ENCODE measurements at places on chromosomes 2 and 18.

DNA sequence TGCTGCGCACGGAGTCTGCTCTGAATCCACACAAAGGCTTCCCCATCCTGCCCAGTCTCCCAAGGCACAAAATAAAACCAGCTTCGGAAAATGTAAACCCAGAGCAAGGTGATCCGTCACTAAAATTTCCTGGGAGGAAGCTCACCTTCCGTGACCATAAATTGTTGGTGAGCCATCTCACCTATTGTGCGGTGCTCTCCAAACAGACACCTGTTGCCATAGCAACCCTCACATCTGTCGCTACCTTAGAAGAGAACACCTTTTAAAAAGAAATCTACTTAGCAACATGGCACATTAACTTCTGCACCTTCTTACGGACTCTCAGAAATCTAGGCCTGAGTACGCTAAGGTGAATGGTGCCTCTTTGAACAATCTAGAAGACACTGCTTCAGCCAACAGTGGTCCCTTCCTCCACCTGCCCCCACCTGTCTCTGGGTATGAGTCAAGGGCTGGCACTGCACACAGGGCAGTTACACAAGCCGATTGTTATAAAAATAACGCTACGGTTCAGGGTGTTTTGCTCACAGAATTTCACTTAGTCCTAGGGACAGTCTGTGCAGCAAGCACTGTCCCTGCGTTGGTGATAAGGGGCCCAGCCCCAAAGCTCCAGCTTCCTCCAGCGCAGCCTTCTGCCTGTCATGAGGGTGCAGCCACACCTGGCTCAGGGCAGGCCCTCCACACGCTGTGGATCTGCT is 114.9 kb upstream of the ID2 start:
- DNase-seq = no peak

DNA sequence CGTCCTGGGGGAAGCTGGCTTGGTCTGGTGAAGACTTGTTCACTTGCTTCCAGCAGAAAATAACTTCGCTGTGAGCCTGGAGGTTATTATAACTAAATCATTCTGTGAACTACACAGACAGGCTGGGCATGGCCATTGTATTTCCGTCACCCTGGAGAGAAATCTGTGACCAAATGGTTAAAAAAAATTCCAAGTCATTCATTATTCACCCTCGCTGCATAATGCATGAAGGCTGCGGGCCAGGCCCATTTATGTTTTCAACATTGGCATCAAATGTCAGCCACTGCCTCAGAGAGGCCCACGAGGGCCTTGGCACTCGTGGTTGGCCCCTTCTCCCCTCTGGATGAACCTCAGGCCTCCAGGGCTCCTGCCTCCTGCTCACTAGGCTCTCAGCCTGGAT is 57.7 kb downstream of the RRM2 start:
- DNase-seq = no peak

DNA sequence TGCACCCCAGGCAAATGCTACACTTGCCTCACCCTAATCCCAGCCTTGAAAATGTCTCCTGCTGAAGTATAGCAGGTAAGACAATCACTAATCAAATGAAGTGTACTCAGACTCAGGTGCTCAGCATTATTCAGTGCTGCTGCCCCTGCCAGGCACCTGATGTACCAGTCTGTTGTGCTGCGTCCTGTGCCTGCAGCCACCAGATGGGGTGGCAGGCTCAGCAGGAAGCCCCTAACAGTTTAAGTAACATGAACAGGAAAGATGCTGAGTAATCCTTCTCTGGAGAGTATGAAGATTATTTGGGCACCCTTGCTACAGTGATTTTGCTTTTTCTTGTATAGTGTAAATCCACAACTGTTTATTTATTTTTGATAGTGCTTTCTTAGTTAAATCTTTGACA is 69.1 kb downstream of the TACR1 start:
- no peak for DNase-seq

DNA sequence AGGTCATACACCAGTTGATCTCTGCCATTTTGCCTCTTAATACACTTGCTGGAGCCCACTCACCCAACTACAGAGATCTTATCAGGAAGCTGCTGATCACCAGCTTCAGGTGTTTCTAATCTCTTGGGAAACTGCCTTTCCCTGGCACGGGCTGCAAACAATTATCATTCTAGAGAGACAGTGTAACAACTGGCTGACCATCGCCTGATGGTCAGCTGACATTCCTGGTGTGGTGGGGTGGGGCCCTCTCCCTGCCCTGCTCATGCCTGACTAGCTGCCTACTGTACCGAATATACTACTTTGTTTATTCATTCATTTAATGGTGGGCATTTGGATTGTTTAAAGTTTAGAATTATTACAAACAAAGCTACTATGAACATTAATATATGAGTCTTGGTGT is 311.5 kb downstream of the CBLN2 start:
- DNase-seq = no peak

DNA sequence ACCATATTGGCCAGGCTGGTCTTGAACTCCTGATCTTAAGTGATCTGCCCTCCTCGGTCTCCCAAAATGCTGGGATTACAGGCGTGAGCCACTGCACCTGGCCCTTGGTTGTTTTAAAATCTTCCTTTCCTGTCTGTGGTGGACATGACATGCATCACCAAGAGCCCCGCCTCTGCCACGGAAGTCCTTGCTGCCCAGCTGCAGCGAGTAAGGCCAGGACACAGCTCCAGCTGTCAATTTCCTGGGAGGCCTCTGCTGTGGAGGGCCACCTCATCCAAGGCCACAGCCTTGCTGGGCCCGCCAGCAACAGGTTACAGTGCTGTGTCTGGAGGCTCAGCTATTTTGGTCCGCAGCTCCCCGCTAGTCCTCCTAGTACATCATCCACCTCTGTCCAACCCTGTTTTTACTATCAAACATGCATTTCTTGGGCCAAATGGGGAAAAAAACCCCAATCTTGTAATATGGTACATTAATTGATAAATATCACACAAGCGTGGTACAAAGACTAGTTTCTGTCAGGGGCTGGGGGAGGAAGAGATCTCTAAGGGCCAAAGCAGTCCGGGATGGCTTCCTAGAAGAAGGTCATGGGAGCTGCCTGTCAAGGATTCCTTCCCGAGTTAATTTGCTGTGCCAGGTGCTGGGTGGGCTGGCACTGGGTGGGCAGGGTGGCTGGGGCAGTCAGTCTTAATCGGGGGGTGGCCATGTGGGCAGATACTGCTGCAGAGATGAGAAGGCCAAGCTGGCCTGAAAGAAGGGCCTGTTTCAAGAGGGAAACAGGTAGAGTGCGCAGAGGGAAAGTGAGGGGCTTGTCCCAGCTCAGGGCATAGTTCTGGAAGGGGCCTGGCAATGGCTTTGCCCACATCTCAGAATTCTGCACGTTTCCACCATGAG is 100.5 kb downstream of the INHBB start:
- no peak for DNase-seq

DNA sequence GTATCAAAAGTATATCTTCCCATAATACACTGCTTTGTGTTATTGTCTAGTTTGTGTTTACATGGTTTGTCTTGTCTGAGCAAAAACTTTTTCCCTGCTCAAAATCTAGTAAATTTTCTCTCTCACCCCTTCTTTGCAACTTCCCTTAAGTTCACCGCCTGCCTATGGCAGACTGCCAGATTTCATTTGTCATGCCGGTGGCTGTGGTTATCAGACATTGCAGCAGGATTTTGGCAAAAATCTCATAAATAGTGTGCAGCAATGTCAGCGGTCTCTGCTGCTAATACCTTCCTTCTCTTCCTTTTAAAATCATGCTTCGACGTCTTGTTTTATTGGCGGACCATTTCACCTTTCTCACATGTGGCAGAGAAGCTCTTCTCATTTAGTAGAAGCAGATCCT is 45.6 kb upstream of the TMEM178A start:
- no peak for DNase-seq

DNA sequence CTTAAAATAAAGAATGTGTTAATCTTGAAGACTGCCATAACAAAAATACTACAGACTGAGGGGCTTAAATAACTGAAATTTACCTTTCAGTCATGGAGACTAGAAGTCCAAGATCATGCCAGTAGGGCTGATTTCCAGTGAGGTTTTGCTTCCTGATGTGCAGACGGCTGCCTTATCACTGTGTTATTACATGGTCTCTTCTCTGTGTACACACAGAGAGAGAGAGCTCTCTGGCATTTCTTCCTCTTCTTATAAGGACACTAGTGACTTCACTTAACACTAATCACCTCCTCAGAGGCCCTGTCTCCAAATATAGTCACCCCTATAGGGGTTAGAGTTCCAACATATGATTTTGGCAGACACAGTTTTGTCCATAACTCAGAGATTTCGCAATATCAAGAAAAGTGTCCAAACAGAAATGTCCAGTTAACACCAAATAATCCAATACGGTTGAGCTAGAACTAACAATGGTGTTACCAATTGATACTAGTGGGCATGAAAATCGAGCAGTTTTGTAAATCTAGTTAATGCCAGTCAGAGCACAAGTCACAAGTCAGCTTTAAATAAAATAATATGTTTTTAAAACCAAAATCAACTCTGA is 399.8 kb downstream of the ADCYAP1 start:
- no peak for DNase-seq

DNA sequence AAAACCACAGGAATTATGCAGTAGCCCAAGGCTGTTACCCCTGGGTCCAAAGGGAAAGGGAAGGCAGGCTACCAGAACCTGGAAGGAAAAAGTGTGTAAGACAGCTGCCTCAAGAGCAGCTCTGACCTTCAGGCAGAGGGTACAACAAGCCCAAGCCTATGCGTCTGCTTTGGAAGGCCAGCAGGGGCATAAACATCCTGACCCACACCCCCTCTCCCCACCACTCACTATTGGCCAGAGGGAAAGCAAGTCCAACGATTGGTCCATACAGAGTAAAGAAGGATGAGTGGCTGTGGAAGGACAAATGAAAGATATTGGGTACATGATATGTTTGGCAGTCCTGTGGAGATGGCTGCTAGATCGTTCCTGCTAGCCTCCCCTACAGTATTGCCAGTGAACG is 227.6 kb upstream of the HNRNPA3 start:
- DNase-seq = no peak

- DNase-seq = no peak
These were observed 59.3 kb downstream of the AQP4 start for GRCh38 chr18:26806224-26806623.

- DNase-seq = no peak
These were observed 176.9 kb upstream of the MC4R start for GRCh38 chr18:60549338-60549960.

- DNase-seq = no peak
These were observed 85.4 kb downstream of the NCKAP1 start for GRCh38 chr2:182952741-182953450.

DNA sequence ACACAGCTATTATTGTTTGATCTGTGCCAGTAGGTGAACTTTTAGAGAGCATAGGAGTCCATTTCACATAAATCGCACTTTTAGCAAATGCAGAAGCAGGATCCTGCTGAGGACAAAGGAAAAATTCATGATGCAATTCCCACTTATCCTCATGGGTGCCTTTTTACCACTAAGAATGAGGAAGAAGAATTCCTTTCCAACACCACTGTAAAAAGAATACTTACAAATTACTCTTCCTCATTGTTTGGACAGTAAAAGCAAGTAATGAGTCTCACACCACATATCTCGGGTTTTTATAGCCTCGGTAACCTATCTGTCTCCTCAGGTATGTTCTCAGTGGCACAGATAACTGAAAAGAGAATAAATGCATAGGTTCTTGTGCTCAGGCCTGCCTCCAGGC is 238.5 kb downstream of the MTX2 start:
- DNase-seq = no peak

- no peak for DNase-seq
These were observed 442.5 kb downstream of the LRATD1 start for GRCh38 chr2:15074751-15075700.

DNA sequence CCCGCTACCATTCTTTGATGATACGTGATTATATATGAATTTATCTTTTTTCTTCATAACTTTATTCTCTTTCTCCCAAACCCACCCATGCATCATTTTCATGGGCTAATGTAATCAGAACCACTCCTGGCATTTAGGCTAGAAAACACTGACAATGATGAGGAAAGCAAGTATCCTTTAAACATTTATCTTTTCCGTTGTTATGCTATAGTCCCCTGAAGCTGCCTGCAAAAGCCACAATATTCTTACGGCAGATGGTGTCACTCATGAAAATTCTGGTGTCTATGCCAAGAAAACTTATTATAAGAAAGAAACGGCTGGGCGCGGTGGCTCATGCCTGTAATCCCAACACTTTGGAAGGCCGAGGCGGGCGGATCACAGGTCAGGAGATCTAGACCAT is 221.8 kb upstream of the CTAGE1 start:
- DNase-seq = no peak

DNA sequence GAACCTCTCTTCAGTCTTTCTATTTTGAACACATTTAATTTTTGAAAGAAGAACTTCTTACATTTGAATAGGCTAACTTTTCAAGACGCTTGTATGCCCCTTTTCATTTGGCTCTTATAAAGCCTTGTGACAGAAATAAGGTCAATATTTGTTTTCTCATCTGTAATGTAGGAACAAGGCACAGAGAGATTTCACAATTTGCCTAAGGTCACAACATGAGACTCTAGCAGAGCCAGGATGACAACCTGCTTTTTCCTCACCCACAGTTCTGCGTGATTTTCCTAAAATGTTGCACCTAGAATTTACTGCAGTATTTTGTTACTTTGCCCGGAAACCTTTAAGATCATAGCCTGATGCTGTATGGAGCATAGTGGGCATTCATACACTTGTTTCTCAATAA is 67.4 kb downstream of the TXNL1 start:
- DNase-seq = no peak

DNA sequence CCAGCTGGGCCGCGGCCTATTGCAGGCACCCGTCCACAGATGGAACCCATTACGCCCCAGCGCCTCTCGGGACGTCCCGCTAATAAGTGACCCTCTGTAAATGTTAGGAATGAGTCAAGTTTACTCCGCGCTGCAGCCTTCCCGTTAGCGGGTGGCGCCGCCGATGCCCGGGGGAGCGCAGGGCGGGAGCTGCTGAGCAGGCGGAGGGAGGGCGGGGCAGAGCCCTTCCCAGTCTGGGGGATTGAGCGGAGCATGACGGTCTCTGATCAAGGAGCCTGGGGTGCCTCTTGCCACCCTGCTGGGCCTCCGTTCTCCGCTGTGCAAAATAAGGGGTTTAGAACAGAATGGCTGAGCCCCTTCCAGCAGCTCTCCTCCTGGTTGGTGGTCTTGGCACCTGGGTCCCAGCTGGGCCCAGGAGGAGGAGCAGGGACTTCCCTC is 10.5 kb downstream of the CROCC2 start:
- no peak for DNase-seq

DNA sequence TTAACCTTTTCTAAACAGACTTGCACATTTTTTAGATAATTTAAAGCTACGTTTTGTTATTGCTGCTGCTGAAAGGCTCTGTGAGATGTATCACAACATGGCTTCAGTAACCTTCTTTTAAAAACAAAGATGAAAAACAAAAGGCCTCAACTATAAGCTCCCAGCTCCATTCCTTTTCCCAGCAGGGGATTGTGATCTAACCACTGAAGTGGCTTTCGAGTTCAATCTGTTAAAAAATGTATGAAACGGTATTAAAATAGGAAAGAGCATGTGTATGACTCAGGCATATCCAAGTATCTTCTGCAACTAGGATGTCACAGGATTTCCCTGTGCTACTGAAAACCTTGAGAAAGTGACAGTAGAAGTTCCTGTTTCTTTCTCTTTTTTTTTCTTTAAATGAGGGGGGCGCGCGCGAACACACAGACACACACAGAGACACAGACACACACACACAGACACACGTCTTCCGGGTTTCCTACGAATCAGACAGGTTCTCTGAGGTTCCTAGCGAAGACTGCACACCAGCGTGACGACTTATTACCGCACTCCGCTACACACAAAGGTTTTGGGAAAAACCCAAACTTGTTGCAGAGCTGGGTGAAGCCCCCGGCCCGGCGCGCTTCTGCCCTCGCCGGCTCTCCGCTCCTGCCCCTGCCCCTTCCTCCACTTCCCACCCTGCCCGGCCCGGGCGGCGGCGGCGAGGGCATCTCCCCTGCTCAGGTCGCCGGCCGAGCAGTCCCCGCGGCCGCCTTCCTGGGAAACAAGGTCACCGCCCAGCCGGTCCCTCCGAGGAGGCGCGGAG is 86.8 kb downstream of the RBMS1 start:
- DNase-seq = peak; percentile 63

All from stimulated activated CD4-positive, alpha-beta T cell treated with anti-CD3 and anti-CD28 coated beads, TNF-alpha, amount 100 ng/mL, for 24 hours (primary cell).